ENCODE measurements at places on chromosomes 4 and X.

- no peak for DNase-seq
Observed at GRCh38 chr4:137025484-137026059, 506.7 kb downstream of the PCDH18 start.

DNA sequence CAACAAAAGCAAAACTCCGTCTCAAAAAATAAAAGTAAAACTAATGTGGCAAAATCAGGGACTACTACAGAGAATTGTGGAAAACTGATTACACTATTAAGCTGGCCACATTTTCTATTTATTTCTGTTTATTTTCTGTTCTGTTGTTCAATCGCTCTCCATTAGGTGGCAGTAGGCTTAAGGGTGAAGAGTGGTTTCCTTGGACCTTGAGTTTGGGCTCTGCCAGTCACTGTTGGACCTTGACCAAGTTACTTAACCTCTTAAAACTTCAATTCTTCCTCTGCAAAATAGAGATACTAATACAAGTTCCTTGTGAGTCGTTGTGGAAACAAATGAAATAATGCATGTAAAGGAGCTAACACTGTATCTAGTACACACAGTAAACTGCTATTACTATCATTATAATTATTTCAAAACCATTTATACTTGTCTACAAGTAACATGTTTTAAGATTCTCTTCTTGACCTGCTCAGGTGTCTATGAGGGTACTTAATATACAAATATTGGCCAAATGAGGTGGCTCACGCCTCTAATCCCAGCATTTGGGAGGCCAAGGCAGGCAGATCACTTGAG, 15.2 kb downstream of the HSD17B11 start:
- no peak for DNase-seq

GRCh38 chrX:38154818-38155217, 65.9 kb downstream of the SRPX start:
- no peak for DNase-seq

GRCh38 chr4:10727140-10727880, 42.7 kb upstream of the CLNK start:
- no peak for DNase-seq

DNA sequence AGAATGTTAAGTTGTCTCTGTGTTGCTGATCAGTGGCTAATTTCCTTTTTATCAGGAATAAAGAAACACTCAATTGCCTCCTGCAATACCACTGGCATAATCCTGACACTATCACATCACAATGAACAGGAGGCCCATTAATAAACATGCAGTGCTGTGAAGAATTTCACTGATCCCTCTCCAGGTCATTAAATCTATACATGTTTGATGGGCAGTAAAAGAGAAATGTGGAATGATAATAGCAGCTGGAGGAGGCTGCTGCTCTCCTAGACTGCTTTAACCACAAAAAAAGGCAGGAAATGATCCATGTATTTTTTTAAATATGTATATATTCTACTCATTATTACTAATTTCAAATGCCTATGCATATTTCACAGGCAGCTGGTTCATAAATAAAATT, 202.1 kb downstream of the CENPC start:
- DNase-seq: no peak

GRCh38 chr4:8376361-8377102, 64.0 kb downstream of the ACOX3 start:
- no peak for DNase-seq

- DNase-seq: no peak
Observed at GRCh38 chrX:49037883-49038475, 5.2 kb downstream of the TFE3 start.

GRCh38 chr4:24657768-24658617, 73.6 kb upstream of the DHX15 start:
- peak; percentile 11 for DNase-seq

GRCh38 chr4:41294445-41295062, 37.8 kb downstream of the UCHL1 start:
- no peak for DNase-seq

- DNase-seq: no peak
Observed at GRCh38 chr4:182346675-182347375, 103.6 kb downstream of the TENM3 start.

DNA sequence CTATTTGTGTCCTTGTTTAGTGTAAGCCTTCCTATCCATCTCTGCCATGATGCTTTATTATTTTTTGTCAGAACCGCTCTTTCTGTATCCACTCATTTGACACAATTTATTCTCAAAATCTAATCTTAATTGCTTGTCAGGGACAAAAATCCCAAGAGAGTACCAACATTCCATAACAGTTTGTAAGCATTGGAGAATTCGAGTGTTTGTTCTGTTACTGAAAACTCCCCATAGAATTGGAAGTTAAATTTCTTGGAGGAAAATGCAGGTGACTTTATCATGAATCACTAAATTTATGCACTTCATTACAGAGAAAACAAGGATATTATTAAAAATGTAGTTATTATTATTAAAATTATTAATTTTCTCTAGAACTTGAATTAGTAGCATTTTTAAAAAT, 1986.1 kb downstream of the ARAP2 start:
- DNase-seq: no peak

DNA sequence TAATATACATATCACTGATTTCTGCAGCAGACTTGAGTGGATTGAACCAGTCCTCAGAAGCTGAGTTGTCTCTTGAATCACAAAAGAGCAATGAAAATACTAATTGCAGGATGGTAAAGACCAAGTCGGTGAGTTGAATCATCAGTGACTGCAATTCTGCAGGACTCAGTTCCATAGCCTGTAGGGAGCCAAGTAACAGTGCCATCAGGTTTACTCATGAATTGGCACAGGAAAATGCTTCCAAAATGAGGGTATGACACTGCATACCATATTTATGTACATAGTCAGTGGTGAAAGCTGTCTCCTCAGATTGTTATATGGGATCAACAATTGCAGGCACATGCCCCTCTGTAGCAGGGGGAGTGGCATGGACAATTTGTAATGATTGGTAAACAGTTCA, 192.8 kb downstream of the CCNG2 start:
- DNase-seq: no peak

GRCh38 chr4:76375703-76376102, 45.2 kb downstream of the CCDC158 start:
- DNase-seq: no peak

DNA sequence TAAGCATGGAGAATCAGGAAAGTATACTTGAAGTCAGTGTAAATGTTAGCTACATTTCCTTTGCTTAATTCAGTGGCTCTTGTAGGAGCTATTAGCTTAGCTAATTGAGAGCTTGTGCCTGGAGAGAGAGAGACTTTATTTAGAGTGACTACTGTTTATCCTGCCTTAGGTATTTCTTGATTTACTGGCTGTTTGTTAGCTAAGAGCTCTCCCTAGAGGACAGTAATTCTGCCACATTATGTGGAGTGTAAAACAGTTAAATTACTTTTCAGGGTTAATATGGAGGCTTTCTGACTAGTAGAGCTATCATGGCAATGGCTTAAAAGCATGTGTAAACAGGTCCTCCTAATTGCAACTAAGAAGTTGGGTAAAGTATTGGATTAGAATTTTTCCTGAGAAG, 306.5 kb upstream of the TECRL start:
- DNase-seq: no peak

DNA sequence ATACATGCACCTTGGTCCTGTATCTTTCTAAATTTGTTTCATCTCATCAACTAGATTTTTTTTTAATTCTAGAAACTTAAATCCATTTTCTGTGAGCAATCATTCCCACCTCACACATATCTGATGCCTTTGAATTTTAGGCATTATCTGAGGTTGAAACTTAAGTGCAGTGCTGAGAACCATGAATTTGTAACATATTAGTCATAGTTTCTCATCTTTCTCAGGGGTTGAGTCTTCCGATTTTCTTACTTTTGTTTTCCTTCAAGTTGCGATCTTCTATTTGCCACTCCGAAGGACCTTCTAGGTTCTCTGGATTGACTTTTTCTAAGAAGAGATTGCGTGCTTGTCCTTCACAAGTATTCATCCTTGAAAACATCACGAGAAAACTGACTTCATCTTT, 3.7 kb upstream of the NR0B1 start:
- DNase-seq: no peak

- DNase-seq: no peak
Observed at GRCh38 chr4:39978904-39979303, 1.2 kb upstream of the PDS5A start.

- DNase-seq: no peak
Observed at GRCh38 chr4:171880136-171880535, 66.9 kb downstream of the GALNTL6 start.

GRCh38 chrX:3697220-3697684, 16.2 kb downstream of the PRKX start:
- no peak for DNase-seq

- no peak for DNase-seq
Observed at GRCh38 chrX:9848718-9849479, 62.7 kb downstream of the SHROOM2 start.

DNA sequence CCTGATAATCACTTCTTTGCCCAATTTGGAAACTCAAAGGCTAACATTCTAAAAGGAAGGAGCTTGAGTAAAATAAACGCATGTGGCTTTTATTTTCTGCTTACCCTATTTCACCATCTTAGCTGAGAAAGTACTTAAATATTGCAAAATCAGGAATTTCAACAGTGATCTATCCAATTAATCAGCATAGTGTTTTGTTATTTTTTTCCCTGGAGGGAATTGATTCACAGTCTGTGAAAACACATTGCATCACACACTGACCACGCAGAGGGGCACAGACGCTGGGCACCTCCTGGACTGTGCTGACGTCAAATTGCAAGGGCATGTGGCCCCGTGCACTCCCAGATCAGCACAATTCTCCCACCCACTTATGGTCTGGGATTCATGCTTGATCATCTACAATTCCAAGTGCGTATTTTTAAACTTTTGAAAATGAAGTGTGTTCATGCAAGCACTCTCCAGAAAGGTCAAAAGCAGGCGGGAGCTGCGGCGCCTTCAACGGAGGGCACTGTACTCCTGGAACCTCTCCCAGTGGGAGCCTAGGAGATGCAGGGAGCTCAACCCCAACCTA, 320.6 kb upstream of the PPARGC1A start:
- no peak for DNase-seq

- no peak for DNase-seq
Observed at GRCh38 chr4:177367336-177367735, 57.7 kb downstream of the NEIL3 start.

GRCh38 chr4:43325220-43325967, 432.9 kb downstream of the GRXCR1 start:
- no peak for DNase-seq

GRCh38 chr4:138405934-138406567, 163.9 kb upstream of the SLC7A11 start:
- no peak for DNase-seq

- DNase-seq: no peak
Observed at GRCh38 chrX:42946544-42947194, 168.7 kb upstream of the PPP1R2C start.

GRCh38 chrX:2313864-2314640, 186.7 kb downstream of the DHRSX start:
- DNase-seq: no peak

GRCh38 chrX:9131066-9131465, 97.1 kb upstream of the FAM9B start:
- no peak for DNase-seq

DNA sequence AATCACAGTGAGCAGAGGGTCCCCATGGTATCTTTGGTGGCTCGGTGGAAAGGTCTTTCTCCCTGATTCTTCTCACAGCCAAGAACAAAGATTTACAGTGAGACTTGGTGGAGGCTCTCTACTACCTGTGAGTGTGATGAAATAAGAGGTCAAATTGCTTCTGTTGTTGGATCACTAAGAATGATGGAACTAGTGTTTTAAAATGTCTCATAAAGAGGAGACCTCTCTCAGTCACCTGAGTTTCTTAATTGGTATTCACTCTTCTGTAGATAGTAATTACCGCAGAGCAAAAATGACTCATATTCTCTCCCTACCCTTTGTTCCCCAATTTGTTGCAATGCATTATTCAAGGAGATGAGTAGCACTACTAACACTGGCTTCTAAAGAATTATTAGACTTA, 100.9 kb upstream of the TBC1D9 start:
- DNase-seq: no peak

- DNase-seq: no peak
Observed at GRCh38 chr4:112214390-112215264, 17.0 kb upstream of the AP1AR start.

DNA sequence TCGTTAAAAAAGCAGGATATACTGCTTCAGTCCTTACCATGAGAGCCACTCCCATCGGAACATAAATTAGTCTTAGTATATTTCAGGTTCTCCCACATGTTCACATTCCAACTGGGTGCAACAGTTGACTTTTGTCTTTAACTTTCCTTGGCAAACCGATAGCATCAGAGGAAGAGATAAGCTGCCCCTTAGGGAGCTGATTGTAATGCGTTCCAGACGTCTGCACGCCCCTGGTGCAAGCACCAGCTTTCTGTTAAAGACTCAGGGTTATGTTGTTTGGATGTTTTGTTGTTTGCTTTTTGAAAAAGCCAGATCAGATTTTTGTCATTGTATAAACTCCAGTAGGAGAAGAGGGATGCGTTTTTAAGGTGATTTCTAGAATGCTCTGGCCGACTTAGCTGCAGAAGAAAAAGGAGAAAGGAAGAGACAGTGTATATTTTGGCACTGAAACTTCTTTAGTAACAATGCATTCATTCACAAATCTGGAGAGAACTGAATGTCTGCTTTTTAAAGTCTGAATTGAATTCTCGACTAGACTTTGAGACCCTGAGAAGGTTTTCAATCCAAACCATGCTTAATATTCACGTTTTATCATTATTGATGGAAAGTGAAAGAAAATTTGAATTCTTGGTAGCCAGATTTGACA, 160.9 kb downstream of the CBR4 start:
- no peak for DNase-seq

DNA sequence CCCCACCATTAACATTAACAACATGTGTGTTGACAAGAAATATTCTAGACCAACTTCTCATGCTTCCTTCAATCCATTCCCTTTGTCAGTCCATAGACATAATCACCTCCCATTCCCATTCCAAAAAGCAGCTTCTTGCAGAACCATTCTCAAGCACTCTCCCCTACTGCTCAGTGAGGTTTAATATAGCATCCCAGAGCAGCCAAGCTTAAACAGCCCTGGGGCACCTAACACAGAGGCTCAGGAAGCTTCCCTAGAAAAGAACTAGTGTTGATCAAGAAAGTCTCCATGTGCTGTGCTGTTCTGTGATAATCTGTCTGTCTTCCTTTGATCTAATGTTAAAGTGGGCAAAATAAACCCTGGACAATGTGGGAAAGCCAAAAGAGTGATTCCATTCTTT, 174.2 kb upstream of the NOCT start:
- DNase-seq: no peak

GRCh38 chr4:19807505-19807904, 444.2 kb upstream of the SLIT2 start:
- no peak for DNase-seq

DNA sequence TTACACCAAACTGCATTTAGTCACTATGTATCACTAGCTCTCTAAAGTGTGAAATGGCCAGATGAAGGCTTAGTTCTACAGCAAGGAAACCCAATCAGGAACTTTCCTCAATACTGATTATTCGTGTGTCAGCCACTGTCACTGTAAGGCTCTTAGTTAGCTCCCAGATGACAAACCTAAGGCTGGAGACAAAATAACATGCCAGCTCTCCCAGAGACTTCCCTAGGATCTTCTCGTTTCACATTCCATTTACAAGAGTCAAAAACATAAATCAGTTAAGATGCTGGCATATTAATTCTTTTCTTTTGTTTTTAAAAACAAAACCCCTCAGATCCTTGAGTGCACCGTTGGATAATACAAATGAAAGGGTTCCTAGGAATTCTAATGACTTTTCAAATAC, 88.2 kb upstream of the TFDP3 start:
- DNase-seq: no peak

- DNase-seq: no peak
Observed at GRCh38 chr4:53580274-53580673, 11.0 kb downstream of the LNX1 start.

Data from GM18507 (cell line).